ENCODE measurements at places on chromosomes 2 and 18.

DNA sequence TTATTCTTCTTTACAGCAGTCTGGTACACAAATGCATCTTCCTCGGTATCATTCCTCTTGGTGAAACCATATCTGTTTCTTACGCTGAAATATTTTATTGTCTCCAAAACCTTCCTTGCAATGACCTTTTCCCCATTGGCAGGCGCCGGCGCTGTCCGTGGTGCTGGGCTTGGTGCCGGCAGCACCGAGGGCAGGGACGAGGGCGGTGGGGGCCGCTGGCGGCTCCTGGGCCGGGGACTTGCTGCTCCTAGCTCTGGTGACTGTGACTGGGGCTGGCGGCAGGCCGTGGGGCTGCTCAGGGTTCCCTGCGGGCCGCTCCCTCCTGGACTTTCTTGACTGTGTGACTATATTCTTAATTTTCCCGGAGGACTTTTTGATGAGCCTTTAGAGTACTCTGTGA, 72.5 kb downstream of the GPR39 start:
- no peak for DNase-seq

GRCh38 chr2:37471994-37472393, 127.6 kb downstream of the QPCT start:
- no peak for DNase-seq

DNA sequence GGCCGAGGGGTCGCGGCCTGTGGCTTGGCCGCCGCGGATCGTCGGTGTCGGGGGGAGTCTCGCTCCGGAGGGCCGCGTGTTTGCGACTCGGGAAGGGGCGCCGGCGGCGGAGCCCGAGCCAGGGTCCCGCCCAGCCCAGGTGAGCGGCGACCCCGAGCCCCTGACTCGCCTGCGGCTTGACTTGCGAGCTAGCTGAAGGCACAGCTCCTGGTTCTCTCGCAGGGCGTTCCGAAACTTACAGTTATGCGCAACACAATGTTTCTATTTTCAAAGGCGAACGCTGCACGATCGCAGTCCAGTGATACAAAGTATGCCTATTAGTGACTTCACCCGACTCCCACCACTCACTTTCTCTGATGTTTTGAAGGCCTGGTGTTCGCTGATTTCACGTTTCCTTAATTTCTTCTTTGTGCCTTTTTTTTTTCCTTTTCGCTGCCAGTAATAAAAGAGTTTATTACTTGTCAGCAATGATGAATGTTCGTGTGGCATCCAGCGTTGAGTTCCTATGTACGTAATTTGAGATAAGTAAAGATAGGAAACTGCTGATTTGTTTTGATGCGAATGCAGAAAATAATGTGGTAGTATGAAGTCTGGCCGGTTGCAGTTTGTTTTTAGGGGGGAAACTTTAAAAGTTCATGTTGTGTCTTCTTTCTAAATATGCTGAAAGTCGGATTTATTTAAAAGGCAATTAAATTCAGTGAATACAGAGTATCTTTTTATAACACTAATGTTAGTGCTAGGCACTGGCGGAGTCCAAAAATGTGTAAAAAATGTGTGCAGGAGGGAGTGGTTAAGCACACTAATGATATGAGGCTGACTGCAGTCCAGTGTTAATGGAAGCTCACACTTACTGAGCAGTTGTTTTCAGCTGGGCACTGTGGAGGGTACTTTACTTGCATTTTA, 706 bp downstream of the UBXN2A start:
- peak; percentile 54 for DNase-seq

GRCh38 chr18:75422341-75422910, 5.1 kb downstream of the SMIM21 start:
- no peak for DNase-seq

DNA sequence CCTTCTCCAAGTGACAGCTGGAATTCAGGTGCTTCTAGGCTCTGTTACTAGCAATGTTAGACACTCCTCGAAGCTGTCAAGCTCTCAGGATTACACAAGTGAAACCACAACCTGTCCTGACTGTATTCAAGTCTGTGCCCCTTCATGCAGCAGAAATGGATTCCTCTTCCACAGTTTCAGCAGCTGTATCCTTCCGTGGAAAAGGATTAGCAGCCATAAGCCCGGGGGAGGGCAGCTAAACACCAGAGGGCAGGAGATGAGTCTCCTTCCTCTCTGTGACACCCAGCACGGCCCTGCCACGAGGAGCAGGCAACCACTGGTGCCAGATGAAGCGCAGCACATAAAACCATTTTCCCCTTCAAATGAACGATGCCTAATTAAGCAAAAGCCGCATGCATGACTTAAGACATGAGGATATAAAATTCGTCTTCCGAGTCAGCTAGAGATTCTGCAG, 1.2 kb downstream of the ST3GAL5 start:
- peak; percentile 41 for DNase-seq

- DNase-seq = no peak
Observed at GRCh38 chr2:240387669-240388358, 47.6 kb upstream of the GPC1 start.

DNA sequence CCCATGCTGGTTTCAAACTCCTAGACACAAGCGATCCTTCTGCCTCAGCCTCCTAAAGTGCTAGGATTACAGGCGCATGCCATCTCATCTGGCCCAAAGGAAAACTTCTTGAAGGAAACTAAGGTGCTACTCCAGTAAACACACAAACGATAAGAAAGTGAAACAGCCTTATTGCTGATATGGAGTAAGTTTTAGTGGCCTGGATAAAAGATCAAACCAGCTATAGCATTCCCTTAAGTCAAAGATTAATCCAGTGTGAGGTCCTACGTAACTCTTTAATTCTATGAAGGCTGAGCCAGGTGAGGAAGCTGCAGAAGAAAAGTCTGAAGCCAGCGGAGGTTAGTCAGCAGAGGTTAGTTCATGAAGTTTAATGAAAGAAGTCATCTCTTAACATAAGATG, 40.8 kb upstream of the POTEE start:
- no peak for DNase-seq

DNA sequence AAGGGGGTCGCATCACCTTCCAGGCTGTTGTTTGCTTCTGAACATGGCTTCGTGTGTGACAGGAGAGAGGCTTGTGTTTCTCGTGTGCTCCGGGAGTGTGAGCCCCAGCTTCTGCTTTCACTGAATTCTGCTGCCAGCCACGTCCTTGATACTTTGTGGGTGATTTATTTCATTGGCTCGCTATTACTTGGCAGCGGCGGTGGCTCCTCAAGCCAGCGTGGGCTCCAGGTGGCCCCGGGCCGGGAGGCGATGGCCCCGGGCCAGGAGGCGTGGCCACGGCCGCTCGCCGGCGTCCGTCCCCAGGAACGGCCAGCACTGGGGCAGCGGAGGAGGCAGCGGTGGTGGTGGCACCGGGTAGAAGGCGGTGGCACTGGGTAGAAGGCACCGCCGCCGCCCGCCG, 63.1 kb downstream of the NAPG start:
- DNase-seq = no peak

DNA sequence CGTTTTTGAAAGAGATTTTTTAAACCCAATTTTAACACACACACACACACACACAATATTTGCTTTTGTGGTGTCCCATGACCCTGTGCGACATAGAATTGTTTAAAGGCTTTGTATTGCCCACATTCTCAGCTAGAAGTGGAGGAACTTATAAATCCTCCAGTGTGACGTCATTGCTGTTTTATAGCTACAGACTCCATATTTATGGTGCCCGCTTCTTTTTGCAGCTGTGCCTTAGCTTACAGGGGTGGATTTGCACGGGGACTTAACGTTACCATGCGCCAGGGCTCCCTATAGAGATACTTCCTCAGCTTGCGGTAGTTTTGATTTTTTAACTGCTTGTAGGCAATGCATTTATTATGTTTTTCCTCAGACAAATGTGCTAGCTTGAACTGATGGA, 101.9 kb upstream of the SMIM21 start:
- DNase-seq = no peak

DNA sequence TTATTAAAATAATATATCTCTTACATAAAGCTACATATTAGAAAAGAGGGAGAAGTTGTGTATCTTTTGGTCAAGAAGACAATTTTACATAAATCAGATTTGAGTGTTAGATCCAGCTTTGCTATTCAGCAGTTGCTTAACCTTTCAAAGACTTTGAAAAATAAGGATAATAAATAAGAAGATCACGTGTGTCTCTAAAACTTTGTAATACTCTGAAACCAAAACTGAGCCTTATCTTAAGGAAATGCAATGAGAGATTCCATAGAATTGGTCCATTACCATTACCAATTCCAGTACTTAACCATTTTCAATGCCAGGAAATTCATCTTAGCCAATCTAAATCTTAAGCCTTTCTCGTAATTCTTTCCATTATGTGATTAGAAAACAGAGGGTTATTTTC, 89.2 kb upstream of the COL5A2 start:
- no peak for DNase-seq

GRCh38 chr2:187319441-187320108, 128.5 kb downstream of the CALCRL start:
- no peak for DNase-seq

GRCh38 chr18:33116376-33116775, 324.1 kb downstream of the CCDC178 start:
- DNase-seq = no peak

GRCh38 chr2:97911206-97911921, 84.4 kb downstream of the TMEM131 start:
- DNase-seq = no peak

DNA sequence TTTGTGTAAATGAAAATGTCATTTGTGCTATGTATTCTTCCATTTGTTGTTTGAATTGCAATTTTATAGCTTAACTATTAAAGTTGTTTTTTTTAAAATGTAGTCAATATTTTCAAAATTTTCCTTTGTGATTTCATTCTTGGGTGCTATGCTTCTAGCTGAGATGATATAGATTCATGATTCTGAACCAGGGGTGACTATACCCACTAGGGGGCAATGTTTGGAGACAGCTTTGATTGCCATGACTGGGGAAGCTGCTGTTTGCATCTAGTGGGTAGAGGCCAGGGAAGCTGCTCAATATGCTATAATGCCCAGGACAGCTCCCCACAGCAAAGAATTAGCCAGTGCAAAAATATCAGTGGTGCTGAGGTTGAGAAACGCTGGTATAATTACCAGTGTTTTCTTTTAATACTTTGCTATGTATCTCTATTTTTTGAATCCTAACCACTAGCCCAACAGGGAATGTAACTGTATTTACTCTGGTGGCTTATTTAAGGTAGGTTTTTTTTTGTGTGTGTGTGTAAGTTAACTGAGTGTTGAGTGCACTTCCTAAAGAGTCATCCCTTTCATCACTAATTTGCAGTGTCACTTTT, 99.7 kb downstream of the MEP1B start:
- peak; percentile 25 for DNase-seq

DNA sequence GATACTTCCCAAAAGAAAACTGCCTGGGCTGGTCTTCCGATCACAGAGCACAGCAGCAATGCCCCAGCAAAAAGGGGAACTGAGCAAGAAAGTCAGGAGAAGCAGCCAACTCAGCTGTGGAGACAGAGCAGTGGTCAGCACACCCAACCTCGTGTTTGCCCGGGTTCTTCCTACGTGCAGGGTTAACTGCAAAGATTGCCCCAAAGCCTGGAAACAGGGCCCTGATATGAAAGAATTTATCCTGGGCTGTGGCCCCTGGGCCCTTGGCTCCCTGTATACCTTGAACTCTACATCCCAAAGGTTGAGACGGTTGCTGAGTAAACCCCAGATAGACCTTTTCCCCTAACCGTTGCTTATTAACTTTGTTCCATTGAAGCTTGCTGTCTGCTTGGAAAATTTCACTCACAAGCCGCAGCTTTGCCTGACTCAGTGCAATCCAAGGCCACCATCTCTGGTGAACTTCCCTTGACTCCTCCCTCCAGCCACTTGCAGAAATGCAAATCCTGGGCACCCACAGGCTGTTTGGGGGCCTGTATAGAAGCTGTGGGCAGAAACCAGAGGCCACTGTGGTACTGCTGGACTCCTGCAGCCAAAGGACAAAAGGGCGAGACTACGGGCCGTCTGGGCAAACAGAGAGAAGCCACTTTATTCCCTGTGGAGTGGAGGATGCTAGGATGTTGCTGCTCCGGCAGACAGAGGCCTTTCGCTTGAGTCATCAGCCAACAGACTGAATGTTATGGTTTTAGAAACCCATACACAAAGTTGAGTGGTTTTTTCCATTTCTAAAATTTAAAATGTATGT, 18.2 kb downstream of the NRP2 start:
- DNase-seq = no peak

DNA sequence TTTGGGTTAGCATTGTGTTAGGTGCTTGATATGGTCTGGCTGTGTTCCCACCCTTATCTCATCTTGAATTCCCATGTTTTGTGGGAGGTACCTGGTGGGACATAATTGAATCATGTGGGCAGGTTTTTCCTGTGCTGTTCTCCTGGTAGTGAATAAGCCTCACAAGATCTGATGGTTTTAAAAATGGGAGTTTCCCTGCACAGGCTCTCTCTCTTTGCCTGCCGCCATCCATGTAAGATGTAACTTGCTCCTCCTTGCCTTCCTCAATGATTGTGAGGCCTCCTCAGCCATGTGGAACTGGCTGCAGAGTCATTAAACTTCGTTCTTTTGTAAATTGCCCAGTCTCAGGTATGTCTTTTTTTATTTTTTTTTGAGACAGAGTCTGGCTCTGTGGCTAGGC, 2.8 kb downstream of the MSH2 start:
- DNase-seq = no peak

GRCh38 chr2:236981701-236982485, 103.8 kb upstream of the COPS8 start:
- DNase-seq = no peak

GRCh38 chr18:6355789-6356589, 58.7 kb downstream of the L3MBTL4 start:
- DNase-seq = no peak

DNA sequence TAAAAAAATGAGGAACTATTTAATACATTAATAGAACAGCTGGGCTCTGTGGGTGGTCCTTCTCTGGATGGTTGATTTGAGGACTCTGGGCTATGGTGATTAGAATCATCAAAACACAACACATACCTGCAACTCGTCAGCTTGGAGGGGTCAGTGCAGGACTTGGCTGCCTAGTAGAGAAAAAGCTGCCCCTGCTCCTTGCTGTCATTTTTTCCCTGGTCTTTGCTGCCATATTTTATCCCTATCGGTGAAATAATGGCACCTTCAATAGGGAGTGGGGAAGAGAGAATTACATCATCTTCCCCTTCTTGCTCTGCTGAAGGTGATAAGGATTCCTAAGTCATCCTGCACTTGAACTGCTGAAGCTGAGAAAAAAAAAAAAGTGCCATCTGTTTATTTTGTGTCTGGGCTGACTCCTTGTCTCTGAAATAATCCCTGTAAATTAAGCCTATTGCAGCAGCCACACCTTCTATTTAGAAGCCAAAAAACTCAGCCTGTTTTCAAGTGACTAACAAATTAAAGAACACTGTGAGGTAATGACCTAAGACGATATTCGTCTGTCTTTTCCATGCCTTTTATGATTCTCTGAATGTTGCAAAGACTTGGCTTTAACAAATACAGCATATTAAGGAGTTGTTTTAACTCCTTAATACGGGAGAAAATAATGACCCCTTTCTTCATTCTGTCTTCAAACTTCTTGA, 89.3 kb downstream of the ACVR1 start:
- DNase-seq = no peak

DNA sequence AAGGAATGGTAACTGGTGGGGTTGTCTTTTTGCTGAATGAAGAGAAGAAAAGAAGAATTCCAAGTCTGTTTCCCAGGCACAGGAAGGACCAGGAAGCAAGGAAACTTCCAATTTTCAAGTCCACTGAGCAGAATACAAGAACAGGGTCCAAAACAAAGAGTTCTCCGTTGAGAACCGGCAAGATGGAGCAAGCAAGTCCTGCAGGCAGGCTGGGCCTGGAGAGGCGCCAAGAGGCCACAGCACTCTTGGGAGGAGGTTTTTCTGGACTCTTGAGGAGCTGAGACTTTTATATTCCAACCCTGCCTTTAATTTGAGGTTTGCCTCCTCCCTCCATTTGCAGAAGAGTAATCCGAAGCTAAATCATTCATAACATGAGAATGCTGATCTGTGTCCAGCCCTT, 224.5 kb downstream of the IKZF2 start:
- DNase-seq = no peak

GRCh38 chr18:34866739-34867138, 156.6 kb downstream of the DTNA start:
- DNase-seq = no peak

Measured in stimulated activated naive CD4-positive, alpha-beta T cell (primary cell).